ENCODE measurements at places on chromosomes 13 and 19.

DNA sequence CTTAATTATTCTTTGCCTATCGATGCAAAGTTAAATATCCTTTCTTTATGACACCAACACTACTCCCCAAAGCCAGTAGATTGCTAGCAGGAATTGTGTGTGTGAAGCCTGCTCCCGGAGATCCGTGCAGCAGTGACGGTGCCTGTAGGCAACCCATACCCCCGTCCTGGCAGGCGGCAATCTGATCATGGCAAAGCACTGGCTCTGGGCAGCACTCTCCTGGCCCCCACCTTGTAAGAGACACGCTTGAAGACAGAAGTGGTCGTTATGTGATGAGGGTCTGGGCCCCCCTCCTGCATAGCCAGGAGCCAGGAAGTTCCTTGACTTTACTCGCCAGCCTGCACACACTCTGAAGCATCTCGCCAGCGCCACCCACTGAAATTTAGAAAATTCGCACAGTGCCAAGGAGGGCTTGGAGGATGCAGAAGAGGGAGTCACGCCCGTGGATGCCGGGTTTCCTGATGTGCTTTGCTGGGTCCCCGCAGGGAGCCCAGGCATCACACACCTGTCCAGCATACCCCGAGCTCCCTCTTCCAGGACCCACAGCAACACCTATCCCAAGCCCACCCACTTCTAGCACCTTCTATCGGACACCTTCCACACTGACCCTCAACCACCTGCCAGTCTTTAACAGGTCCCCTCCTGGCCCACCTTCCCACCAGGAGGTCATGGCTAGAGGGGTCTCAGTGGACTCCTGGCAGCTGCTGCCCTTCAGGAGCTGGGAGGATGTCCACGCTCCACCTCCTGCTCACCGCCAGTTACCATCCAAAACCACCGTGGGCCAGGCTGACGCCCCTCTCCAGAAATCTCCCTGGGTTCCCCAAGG lies 54.5 kb downstream of the CEBPG start:
- peaks cover 8% of the 10 kb centered on the region for H3K27me3 ChIP-seq
- H3K36me3 ChIP-seq, result no peaks in the 10 kb centered on the region
- DNase-seq, result no peak
- no peak overlapping the region for H3K27ac ChIP-seq

DNA sequence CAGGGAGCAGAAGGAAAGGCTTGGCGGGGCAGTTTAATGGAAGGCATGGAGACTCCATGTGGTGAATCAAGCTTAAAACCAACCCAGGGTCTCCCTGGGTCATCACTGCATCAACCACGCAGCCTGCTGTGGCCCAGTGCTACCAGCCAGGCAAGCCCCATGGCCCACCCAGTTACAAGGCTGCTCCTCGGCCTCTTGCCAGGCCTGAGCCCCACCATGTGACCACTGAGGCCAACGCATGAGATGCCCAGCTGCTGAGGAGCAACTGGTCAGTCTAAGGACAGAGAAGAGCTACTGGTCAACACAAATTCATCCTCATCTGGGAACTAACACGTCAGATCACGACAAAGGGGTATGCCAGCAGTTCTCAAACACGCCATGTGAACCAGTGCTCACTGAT lies 15.4 kb upstream of the KPTN start:
- H3K27me3 ChIP-seq, result no peaks in the 10 kb centered on the region
- H3K27ac ChIP-seq, result no peak overlapping the region
- peaks cover 6% of the 10 kb centered on the region for H3K36me3 ChIP-seq

DNA sequence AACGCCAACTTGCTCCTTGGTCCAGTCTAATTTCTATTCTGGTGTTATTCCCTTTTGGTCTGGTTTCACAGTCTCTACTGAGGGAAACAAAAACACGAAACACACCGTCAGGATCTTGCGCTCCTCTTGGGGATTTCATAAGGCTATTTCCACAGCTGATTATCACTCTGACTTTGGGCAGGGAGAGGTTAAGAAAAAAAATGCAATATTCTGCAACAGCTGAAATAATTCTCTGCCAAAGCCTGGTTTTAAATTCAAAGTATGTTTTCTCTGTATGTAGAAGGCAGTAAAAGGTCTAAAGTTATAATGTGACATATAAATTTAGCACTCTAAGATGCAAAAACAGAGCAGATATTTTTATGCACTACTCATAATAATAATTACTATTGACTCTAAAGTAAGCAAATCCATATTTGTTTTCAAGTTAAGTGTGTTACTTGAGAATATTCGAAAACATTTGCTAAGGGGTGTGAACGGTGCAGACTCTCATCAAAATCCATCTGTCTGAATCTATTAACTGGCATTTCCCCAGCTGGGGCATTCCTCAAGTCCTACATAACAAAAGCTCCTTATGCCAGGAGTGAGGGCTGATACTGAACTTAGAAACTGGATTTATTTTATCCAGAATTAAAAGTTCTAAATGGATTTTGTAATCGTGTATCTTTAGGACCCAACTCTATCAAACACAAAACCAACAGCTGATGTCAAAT lies 38.4 kb upstream of the STARD13 start:
- H3K4me1 ChIP-seq, result peaks cover 4% of the 10 kb centered on the region
- H3K27me3 ChIP-seq, result peaks cover 4% of the 10 kb centered on the region
- no peak for DNase-seq
- H3K4me3 ChIP-seq, result no peak overlapping the region
- no peak overlapping the region for H3K27ac ChIP-seq
- H3K36me3 ChIP-seq, result no peaks in the 10 kb centered on the region

DNA sequence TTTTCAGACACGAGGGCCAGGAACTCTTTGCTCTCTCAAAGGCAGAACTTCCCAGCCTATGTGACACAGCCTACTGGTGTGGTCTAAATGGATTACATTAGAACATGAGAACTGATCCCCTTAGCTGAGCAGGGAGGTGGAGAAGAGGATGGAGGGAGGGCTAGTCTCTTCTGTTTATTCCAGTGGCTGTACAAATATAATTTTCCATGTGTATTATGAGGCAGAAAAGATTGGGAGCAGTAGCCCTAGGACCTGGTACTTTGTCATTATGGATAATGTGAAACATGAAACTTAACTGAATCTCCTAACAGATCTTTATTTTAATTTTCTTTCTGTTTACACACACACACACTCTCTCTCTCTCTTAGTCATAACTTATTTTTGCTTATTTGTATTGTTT lies 82.1 kb downstream of the WDFY2 start:
- peaks cover 31% of the 10 kb centered on the region for H3K36me3 ChIP-seq
- H3K4me1 ChIP-seq, result peaks cover 32% of the 10 kb centered on the region
- peak overlapping the region; percentile 28 for H3K27ac ChIP-seq
- H3K4me3 ChIP-seq, result no peak overlapping the region
- DNase-seq, result no peak

GRCh38 chr19:29663861-29664752 lies 1.2 kb upstream of the PLEKHF1 start:
- no peak for DNase-seq
- peaks cover 19% of the 10 kb centered on the region for H3K4me1 ChIP-seq
- no peaks in the 10 kb centered on the region for H3K27me3 ChIP-seq
- peak overlapping the region; percentile 86 for H3K27ac ChIP-seq

DNA sequence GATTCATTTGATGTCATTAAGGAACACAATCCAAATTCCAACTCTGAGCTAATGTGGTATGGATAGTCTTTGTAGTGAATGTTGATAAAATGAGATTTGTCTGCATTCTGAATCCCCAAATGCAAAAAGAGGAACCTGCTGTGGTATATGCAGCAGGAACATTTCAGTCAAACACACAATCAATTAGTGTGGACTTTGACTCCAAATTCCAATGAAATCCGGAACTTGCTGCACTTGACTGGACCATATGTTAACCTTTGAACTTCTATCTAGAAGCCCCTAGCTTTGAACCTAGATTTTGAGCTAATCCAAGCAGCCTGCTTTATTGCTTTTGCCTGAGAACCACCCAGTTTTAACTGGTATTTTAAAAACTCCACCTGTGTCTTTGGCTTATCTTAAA lies 341.3 kb downstream of the SPRY2 start:
- no peak overlapping the region for H3K4me3 ChIP-seq
- H3K4me1 ChIP-seq, result peaks cover 5% of the 10 kb centered on the region
- H3K36me3 ChIP-seq, result no peaks in the 10 kb centered on the region
- H3K27ac ChIP-seq, result no peak overlapping the region
- DNase-seq, result no peak
- H3K27me3 ChIP-seq, result no peaks in the 10 kb centered on the region

- H3K4me3 ChIP-seq, result no peak overlapping the region
- no peak overlapping the region for H3K27ac ChIP-seq
- H3K36me3 ChIP-seq, result no peaks in the 10 kb centered on the region
- no peak for DNase-seq
Measured at GRCh38 chr19:28563964-28564921, 648.7 kb downstream of the UQCRFS1 start.

DNA sequence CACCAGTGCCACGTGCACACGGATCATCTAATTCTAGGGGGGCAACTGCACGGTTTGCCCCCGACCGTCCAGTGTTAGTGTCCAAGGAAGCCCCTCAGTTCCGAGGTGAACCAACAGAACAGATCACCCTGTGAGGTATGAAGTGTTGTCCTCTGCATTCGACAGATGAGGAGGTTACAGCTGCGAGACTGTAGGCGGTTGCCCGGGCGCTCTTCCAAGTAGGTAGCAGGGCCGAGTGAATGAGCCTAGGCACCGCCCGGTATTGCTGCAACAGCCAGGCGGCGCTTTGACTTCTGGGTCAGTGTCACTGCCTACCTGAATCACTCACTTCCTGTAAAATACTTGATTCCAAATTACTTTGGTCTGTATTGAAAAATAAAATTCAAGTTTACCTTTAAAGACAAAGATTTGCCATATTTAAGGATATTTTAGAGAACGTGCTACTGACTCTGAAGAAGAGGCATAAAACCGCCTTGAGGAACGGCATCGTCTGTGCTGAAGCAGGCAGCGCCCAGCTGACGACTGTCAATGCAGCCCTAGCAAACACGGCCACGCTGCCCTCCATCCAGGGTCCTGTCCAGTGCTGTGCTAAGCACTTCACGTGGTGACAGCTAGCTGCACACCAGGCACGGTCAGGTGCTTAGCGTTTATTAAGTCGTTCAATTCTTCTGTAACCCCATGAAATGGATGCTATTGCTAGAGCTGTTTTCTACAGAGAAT lies 19.3 kb upstream of the RASA3 start:
- H3K4me3 ChIP-seq, result no peak overlapping the region
- H3K27me3 ChIP-seq, result peaks cover 26% of the 10 kb centered on the region
- no peaks in the 10 kb centered on the region for H3K36me3 ChIP-seq
- no peak for DNase-seq
- H3K4me1 ChIP-seq, result peaks cover 16% of the 10 kb centered on the region

Measured in type B pancreatic cell (in vitro differentiated cells).